Panc1 (cell line): ENCODE measurements at places on chromosomes 11 and 22. TPM values are rescaled to one million over a fixed set of nuclear protein-coding genes. Genes with fewer than 3 reads are reported as not detected.
A peak's percentile ranks its signal among the peaks of the same experiment; 100 is the strongest.

DNA sequence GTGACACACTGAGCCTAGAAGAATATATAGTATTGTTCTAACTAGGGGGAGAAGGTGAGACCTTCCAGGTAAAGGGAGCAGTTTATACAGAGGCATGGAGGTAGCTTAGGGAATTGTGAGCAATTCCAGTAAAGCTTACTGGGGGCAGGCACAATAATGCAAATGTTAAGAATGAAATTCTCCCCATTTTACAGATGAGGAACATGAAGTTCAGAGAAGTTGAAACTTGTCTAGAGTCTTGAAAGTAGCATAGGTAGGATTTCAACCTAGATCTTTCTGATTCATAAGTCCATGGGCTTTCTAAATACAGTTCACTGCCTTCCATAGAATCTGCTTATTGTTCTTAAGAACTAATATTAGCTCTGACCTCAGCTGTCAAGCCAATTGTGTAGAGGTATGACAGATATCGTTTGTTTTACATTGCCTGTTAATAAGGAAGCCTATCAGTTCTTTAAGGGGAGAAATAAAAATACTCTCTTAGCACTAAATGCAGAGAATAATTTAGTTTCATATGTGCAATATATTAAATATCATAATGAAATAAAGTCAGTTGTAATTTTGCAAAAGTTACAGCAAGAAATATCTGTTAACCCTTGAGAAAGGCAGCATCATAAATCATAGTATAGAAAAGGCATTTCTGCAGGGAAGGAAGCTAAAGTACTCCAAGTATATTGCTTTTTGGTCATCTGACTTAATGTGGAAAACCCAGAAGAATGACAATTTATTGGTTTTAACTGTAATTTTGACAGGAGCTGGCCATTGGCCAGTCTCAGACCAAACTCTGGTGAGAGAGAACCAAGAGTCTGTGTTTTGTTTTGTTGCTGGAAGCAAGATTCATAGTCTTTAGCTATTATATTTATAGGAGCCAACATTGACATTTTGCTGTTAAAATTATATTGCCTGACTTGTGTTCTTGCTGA lies 181.8 kb downstream of the UVRAG start:
- H3K27ac ChIP-seq, result no peak overlapping the region
- H3K36me3 ChIP-seq, result no peaks in the 10 kb centered on the region
- DNase-seq, result no peak
- H3K27me3 ChIP-seq, result no peaks in the 10 kb centered on the region
- no peaks in the 10 kb centered on the region for H3K4me1 ChIP-seq
- H3K4me3 ChIP-seq, result no peak overlapping the region

The BIRC3 gene
- 65.4 TPM for total RNA-seq

- H3K27ac ChIP-seq, result no peak overlapping the region
- no peaks in the 10 kb centered on the region for H3K36me3 ChIP-seq
- no peak for DNase-seq
- H3K4me1 ChIP-seq, result peaks cover 13% of the 10 kb centered on the region
- no peak overlapping the region for H3K4me3 ChIP-seq
- no peaks in the 10 kb centered on the region for H3K27me3 ChIP-seq
Observed at GRCh38 chr22:21936151-21936775, 16.4 kb downstream of the PPM1F start.

The FUT4 gene
- 11.2 TPM for total RNA-seq

DNA sequence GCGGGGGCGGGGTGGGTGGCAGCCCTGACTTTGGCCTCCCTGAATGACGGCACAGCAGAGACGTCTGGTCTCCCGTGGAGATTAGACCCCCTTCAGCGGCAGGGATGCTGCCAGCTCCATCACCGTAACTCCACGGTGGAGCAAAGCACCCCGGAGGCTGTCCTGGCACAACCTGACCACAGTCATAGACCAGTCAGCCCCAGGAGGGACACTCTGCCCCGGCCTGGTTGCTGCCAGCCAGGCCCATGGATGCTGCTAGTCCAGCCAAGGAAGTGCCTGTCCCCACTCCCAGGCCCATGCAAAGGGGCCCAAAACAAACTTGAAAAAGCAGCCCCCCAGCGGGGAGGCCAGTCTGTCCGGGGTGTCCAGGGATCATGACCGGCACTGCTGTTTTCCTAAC lies 11.5 kb upstream of the ANO1 start:
- peaks cover 7% of the 10 kb centered on the region; the same call in 1 of the 2 replicates for H3K27me3 ChIP-seq
- no peak overlapping the region for H3K4me3 ChIP-seq
- no peaks in the 10 kb centered on the region for H3K4me1 ChIP-seq
- no peaks in the 10 kb centered on the region for H3K36me3 ChIP-seq
- H3K27ac ChIP-seq, result no peak overlapping the region

The GRM5 gene
- total RNA-seq, result 0.03 TPM

DNA sequence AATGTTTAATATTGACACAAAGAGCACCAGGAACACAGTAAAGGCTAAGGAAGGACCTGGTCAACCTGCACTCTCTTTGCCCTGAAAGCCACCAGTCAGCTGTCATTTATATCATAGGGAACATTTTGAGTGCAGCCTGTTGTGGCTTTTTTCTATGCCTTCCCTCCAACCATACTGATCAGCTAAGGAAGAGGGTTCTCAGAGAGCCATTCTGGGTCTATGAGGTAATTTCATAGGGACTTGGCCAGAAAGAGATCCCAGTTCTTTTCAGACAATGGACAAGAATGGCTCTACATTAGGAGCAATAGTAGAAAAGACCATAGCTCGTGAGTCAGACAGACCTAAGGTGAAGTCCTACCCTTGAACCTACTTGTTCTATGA lies 132.8 kb downstream of the CCDC34 start:
- peaks cover 14% of the 10 kb centered on the region for H3K4me1 ChIP-seq
- no peaks in the 10 kb centered on the region for H3K27me3 ChIP-seq
- no peaks in the 10 kb centered on the region for H3K36me3 ChIP-seq
- H3K27ac ChIP-seq, result no peak overlapping the region; the same call in 1 of the 2 replicates

The RPL3 gene
- total RNA-seq, result 885 TPM

DNA sequence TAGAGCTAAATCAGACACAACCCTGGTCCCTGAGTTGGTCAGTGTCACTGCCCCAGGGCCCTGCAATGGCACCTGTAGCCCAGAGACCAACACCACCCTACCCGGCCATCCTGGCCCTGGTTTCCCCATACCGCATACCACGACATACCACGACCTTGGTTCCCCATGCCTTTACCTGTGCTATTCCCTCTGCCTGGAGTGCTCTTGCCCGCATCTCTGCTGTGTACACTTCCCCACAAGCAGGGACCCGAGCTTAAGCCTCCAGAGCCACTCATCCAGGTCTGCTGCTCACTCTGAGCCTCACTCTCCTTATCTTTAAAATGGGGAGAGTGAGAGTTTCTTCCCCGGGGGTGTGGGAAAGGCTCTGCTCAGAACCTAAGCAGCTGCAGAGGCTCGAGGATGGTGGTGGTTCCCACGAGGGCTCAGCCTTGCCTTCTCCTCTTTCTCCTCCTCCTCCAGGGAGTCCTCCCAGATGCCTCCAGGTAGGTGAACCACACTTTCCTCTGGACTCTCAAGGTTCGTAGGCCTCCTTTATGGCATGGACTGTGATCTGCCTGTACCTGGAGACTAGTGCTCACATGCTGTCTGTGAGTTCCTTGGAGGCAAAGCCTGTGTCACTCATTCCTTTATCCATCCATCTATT lies 48.1 kb downstream of the WNT7B start:
- peaks cover 42% of the 10 kb centered on the region for H3K4me1 ChIP-seq
- H3K27me3 ChIP-seq, result no peaks in the 10 kb centered on the region

DNA sequence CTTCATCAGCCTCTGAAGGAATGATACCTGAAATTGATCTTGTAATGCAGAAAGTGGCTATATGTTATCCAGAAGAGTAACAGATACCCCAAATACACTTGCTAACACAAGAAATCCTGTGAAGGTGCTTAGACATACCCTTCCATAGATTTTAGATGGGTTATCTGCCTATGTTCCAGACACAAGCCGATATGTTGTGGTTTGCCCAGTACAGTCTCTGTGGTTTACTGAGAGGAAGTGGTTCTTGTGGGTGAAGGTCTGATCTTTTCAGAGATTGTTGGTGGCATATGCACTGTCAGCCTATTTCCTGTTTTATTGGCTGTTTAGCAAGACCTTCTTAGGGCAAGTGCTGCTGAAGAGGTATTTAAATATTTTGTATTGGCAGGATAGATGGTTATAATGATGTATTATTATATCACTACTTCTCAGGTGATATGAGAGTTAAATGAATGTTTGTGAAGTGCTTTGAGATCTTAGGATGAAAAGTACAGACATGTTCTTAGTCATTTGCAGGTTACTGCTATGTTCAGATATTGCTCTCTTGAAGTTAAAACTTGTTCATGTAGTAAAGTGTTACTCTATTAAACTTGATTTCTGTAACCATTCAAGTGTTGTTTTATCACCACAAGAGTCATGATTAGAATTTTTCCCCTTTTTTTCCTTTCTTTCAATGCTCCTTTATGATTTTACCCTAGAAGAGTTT lies 8.2 kb downstream of the ARHGEF12 start:
- no peak overlapping the region for H3K4me3 ChIP-seq
- peaks cover 81% of the 10 kb centered on the region for H3K4me1 ChIP-seq
- H3K27me3 ChIP-seq, result no peaks in the 10 kb centered on the region
- H3K27ac ChIP-seq, result peak overlapping the region; percentile 55; the same call in 1 of the 2 replicates

DNA sequence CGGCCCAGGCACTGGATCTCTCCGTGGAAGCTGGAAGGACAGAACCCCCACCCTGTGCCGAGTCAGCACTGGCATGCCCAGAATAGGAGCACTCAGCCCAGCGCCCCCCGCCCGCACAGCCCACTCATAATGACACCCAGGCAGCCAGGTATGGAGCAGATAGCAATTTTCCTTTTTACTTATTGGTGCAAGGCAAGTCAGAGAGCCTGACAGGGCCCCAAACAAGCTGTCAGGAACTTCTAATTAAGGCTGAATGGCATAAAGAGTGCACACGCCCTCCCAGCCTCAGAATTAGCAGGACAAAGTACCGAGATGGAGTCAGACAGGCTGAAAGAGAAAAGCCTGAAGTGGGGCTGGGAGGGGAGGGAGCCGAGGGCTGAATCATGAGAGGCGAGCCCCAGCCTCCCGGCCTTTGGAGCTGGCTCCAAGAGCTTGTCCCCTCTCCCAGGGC lies 76.9 kb downstream of the DSCAML1 start:
- no peaks in the 10 kb centered on the region for H3K36me3 ChIP-seq
- H3K27ac ChIP-seq, result no peak overlapping the region; the same call in 1 of the 2 replicates
- no peaks in the 10 kb centered on the region for H3K27me3 ChIP-seq
- no peak for DNase-seq

- H3K4me3 ChIP-seq, result no peak overlapping the region
- no peaks in the 10 kb centered on the region for H3K27me3 ChIP-seq
- no peaks in the 10 kb centered on the region for H3K36me3 ChIP-seq
- peaks cover 3% of the 10 kb centered on the region; the same call in 1 of the 2 replicates for H3K4me1 ChIP-seq
Observed at GRCh38 chr11:45162064-45162375, 15.6 kb downstream of the PRDM11 start.

- H3K36me3 ChIP-seq, result no peaks in the 10 kb centered on the region
- peaks cover 21% of the 10 kb centered on the region for H3K27me3 ChIP-seq
Observed at GRCh38 chr11:111312076-111312475, 13.7 kb downstream of the POU2AF3 start.

The KRTAP5-1 gene
- not detected for total RNA-seq

DNA sequence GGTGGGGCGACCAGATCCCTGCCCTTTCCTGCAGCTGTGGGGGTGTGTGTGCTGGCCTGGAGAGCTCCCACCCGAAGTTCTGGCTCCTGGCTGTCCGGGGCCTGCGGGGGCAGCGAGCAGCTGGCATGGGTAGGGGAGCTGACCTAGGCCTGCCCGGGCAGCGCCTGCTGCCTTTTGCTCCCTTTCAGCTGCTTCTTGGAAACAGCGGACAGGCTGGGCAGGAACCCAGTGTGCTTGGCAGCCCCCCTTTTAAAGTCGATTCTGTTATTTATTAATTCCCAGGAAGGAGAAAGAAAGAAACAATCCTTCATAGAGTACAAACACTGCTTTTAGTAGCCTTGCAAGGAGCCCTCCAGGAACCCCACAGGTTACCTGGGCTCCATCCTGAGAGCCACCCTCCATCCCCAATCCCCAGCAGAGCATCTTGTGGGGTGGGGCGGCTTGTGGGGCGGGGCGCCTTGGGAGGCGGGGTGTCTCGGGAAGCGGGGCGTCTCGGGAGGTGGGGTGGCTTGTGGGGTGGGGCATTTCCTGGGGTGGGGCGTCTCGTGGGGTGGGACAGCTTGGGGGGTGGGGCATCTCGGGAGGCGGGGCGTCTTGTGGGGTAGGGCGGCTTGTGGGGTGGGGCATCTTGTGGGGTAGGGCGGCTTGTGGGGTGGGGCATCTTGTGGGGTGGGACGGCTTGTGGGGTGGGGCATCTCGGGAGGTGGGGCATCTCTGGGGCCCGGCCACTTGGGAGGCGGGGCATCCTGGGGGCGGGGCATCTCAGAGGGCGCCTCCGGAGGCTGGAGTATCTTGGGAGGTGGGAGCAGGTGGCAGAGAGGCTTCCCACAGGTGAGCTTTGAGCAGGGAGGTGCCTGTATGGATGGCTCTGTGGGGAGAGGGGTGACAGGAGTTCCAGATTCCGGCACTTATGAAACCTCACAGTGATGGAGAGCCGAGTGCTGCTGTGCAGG lies 7.0 kb downstream of the CD81 start:
- no peak for DNase-seq
- no peaks in the 10 kb centered on the region for H3K27me3 ChIP-seq
- 0 out of 2 replicates have a peak overlapping the region, but pooled peaks have one; percentile 24 for H3K27ac ChIP-seq
- H3K36me3 ChIP-seq, result no peaks in the 10 kb centered on the region
- H3K4me3 ChIP-seq, result no peak overlapping the region
- peaks cover 64% of the 10 kb centered on the region for H3K4me1 ChIP-seq

DNA sequence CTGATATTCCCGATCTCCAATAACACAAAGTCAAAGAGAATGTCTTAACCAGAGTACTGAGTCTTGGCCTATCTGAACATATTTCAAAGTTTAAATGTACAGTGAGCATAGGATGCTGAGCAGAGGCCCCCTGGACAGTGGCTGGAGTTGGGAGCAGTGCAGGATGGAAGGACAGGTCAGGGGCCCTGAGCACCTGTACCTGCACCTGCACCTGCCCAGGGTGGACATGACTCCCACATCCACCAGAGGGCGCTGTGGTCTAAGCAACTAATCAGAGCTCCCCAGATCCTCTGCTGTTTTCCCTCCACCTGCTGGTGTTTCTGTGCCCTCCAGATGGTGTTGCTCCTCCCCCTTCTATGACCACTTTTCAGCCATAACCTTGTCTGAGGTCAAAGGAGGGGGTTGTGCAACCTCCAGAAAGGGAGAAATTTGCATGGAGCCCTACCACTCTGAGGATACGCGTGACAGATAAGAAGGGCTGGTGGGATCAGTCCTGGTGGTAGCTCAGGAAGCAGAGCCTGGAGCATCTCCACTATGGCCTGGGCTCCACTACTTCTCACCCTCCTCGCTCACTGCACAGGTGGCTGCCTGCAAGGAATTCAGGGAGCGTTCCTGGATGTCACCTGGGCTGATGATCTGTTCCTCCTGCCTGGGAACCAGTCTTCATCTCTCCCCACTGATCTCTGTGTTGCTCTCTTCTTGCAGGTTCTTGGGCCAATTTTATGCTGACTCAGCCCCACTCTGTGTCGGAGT lies 49.1 kb upstream of the VPREB1 start:
- H3K4me3 ChIP-seq, result no peak overlapping the region
- no peaks in the 10 kb centered on the region for H3K27me3 ChIP-seq
- no peaks in the 10 kb centered on the region for H3K36me3 ChIP-seq
- H3K4me1 ChIP-seq, result no peaks in the 10 kb centered on the region; the same call in 1 of the 2 replicates
- H3K27ac ChIP-seq, result no peak overlapping the region

- no peak for DNase-seq
- H3K27me3 ChIP-seq, result no peaks in the 10 kb centered on the region; the same call in 1 of the 2 replicates
- H3K27ac ChIP-seq, result no peak overlapping the region
Observed at GRCh38 chr11:128789497-128790150, 77.5 kb downstream of the KCNJ1 start.

The CNGA4 gene
- 0.62 TPM for total RNA-seq
